ENCODE measurements at places on chromosomes 2 and 18.
A peak's percentile ranks its signal among the peaks of the same experiment; 100 is the strongest.

- no peak for DNase-seq
These were observed 237.5 kb downstream of the NOL4 start for GRCh38 chr18:33987206-33987605.

DNA sequence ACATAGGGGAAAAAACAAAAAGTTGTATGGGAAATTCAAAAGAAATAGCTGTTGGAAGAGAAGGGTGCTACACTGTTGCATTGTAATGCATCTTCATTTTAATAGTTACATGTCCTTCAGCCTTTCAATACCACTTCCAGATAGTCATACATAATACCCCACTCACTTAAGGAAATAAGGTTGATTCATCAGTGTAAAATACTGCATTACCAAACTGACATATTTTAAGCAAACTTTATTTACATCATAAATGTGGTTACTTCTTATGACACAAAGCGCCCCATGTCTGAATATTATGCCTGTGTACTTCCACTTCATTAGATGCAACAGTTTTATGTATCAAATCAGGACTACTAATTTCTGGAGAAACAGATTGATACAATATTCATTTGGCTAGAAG, 4.5 kb downstream of the RBMS1 start:
- DNase-seq, result peak; percentile 39

DNA sequence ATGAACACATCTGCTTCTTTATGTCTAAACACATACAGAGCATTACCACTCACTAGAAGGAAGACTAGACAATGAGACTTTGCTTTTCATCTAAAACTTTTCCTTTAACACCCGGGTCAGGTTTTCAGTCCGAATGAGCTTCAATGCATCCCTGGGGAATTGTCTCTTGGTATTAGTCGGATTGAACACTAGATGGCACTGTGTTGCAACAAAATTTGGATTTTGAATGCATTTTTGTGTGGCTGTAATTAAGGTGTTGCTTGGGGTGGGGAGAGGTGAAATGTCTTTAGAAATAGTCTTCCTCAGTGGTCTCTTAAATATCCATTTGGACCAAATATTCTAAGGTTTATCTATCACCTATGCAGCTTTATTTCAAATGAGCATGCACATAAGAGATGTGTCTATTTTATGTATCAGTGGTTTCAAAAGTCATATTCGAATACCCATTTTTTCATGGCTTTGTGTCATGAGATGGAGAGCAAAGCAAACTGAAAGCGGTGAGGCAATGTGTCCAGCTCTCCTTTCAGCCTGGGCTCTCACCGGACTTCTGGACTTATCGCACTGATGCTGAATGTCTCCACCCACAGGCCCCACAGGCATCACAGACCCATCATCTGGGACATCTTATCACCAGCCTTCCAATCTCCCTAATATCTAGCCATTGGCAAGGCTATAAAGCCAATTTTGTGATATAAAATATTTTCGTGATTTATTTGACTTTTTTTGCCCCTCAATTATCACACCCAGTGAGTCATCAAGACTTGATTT, 510.3 kb downstream of the RNF144A start:
- peak; percentile 51 for DNase-seq

DNA sequence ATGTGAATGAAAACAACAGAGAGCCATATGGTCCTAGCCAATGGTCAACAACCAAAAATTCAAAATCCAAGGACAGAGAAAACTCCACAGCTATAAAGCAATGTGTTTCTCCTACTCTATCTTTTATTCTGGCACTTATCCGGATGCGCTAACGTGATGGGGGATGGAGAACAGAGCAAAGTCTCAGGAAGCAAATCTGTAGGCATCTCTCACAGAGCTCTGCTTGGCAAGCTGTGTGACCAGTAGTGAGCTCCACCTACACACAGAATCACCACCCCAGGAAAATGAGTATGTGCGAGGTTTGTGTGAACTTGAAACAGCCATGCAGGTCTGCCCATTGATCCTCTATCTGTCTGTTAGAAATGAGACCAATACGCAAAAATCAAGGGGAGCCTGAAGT, 584.3 kb downstream of the BCL11A start:
- DNase-seq, result no peak

Data from bronchial epithelial cell (primary cell).